ENCODE measurements at places on chromosomes 12 and 14.

DNA sequence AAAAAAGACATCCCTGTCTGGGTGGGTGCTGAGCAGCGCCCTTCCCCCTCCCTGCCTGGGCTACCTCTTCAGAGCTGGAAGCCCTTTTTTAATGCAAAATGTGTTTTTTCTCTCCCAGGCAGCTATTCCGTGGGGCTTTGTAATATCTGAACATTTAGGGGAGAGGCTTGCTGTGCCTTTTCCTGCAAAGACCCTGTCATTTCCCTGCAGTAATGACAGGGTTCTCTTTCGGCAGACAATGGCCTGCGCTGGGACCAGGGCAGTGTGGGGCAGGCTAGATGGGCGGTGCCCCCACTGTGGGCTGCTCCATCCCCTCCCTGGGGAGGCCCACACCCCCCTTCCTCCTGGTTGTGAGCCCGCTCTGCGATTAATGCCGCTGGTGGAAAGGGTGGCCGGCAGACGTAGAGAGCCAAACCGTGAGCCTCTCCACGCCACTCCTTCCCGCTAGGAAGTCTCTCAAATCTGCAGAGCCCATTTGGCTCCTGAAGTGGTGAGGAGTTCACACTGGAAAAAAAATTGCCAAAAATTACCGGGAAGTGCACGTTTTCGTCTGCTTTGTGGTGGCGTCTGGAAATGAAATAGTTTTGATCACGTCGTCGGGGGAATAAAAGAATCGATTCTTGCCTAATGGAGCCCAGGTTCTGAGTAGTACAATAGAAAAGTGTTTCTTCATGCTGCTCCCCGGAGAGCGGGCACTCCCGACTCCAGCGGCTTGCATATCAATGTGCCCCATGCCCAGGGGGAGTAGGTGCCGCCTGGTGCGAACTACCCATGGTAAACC lies 31.5 kb downstream of the KIF26A start:
- DNase-seq, result no peak

GRCh38 chr14:75522224-75522982 lies at the start of gene BATF:
TSS of gene BATF (plus strand) at chr14:75522469. CDS start at chr14:75522683, 214 bp downstream.
- no peak for DNase-seq

DNA sequence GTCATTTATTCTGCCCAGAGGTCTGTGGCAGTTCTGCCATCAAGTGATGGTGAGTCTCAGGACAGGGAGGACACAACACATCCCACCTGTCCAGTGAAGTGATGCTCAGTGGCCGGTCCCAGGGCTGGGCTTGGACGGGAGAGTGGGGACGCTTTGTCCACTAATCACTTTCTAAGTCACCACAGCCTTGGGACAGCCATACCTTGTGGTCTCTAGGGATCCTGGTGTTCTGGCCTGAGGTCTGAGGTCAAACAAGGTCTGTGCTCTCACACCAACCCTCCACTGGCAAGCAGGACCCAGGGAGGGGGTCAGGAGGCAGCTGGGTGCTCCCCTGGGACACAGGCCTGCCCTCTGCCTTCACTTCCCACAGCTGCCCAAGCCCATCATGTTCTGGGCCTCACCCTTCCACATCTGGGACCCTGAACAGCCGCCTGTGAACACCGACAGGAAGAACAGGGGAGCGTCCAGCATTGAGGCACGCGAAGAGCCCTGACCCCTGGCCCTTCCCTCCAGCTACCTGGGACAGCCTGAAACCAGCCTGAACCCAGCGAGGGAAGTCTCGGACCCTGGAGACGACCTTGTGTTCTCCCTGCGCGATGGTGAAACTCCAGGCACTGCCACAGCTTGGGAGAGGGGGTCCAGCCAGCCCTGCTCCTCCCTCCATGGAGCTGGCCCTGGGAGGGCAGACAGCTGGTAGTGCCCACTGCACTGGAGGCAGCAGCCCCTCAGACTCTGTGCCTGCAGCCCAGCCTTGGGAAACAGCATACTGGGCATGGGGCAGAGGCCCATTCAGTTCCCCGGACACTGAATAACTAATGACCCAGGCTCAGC lies 19.7 kb upstream of the GPR132 start:
- no peak for DNase-seq

DNA sequence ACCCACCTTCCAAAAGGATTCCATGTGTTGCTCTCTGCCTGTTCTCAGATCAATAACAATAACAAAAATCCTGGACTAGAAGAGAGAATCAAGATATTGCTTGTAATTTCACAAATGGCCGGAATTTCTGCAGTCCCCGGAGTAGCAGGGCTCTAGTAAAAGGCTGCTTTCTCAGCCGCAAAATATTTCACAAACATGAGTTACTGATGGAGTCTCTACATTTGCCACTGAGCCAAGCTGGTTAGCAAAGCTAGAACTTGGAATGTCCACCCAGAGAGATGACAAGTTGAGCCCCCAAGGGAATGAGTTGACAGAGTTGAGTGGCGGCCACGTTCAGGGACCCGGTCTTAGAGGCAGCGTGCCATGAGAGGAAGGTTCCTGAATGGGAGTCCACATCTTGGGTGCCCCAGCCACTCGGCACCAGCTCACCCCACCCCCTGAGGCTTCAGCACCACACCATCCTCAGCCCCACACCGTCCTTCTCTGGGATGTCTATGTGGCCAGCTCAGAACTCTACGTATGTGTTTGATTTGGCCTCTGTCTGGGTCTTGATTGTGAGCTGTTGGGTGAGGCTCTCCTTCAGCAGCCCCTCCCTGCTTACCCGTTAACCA lies 15.9 kb downstream of the FBLN5 start:
- DNase-seq, result peak; percentile 88

- DNase-seq, result no peak
Observed at GRCh38 chr12:123877968-123878367, 94.7 kb downstream of the CCDC92 start.

DNA sequence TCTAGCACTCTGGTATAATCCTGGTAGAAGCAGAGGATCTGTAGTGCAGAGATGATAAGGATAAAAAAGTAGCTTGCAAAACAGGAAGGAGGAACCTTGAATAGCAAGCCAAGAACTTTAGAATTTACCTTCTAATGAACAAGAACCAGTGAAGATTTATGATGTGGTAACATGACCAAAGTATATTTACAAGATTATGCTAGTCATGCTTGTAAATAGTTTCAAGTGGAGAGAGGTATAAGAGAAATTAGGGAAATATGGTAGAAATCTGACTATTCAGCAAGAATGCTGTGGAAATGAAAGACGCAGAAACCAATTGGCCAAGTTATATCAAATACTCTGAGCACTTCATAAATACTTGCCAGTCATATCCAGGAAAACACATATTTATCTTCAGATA lies 47.8 kb downstream of the ERGIC2 start:
- no peak for DNase-seq

GRCh38 chr12:128644664-128645296 lies 179.0 kb downstream of the SLC15A4 start:
- no peak for DNase-seq

DNA sequence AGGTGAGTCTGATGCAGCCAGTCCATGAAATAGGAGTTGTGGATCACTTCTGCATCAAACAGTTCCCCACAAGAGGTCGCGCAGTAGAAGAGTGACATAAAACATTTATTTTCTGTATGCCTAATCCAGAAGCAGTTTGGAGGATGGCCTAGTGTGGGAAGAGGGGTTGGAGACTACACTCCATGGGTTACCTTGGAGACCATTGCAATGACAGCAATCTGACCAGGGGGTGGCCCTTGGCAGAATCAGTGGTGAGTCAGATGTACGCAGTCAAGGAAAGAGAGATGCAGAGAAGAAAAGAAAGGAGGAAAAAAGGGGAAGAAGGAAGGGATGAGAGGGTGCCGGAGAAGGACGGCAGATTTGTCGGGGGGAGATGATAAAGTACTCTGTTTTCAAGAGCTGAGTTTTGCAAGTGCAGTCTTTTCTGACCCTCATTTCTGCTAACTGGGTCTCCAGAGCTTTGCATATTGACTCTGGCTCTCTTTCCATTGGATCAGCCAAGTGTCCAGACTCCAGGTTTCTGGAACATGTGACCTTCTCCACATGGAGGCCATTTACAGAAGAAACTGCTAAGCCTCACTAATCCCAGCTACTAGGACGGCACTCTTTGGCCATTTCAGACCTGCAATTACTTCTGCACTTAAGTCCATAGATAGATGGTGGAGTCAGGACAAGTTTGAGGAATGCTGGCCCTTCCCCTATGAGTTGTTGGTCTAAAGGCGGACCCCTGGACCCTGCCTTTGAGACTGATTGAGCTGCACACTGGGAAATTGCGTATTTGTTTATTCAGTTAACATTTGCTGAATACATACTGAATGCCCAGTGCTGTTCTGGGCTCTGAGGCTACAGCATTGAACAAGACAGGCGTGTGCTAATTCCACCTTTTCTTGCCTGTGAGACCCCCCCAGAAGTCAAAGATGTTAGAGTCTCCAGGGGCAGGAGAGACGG lies 424.2 kb downstream of the BCL11B start:
- DNase-seq, result no peak

GRCh38 chr14:104598039-104598909 lies 6.3 kb downstream of the TMEM179 start:
- no peak for DNase-seq

GRCh38 chr14:32623300-32624093 lies 294.4 kb downstream of the AKAP6 start:
- DNase-seq, result no peak

- no peak for DNase-seq
Observed at GRCh38 chr12:20585055-20585625, 110.0 kb upstream of the SLCO1C1 start.

GRCh38 chr14:53409969-53410368 lies 256.8 kb upstream of the DDHD1 start:
- no peak for DNase-seq

- no peak for DNase-seq
Observed at GRCh38 chr12:120982659-120983058, 4.3 kb downstream of the HNF1A start.

GRCh38 chr12:16272222-16272621 lies 5.3 kb downstream of the SLC15A5 start:
- DNase-seq, result no peak

GRCh38 chr12:65958456-65958855 lies 134.2 kb downstream of the HMGA2 start:
- DNase-seq, result no peak

DNA sequence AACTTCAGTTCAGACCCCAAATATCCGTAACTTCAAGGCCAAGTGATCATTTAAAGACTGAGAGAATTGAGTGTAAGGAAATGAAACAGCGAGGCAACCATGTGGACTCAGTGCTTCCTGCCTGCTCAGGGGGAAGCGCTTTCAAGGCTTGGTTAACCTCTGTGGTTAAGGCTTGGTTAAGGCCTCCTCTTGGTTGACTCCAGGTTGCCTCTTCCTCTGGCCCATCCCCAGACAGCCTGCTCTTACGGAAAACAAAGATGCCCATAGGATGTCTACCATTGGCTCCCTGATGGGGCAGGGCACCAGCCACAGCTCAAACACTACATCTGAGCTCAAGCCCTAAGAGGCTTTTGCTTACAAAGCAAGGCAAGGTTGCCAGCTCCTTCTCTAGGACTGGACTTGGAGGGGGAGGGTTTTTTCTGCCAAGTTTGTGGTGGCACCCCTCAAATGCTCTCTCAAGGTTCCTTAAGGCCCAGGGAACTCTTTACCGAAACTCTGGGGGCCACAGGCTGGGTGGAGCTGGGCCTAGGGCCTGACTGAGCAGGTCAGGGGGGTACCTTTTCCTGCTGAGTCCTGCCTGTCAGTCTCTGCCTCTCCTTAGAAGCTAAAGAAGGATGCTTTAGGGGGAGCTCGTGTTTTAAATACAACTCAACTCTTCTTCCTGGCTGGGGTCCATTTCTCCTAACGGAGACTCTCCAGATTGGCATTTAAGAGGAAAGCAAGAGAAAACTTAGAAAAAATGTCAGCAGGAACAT lies 13.7 kb downstream of the COL2A1 start:
- no peak for DNase-seq

DNA sequence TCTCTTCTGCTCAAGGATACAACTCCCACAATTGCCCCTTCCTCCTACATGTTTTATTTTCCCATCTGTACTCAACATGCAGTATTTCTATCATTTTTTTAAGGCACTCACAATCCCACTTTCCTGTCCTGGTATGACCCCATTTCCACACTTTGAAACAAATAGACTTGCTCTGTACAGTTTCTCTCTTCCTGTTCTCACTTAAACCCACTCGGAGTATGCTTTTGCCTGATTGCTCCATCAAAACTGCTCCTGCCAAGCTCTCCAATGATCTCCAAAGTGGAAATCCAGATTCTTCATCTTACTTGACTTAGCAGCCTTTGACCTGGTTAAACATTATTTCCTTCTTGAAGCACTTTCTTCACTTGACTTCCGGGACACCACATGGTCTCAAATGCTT lies 384.5 kb downstream of the SEC23A start:
- DNase-seq, result no peak

GRCh38 chr14:34297786-34298520 lies 164.1 kb downstream of the SPTSSA start:
- no peak for DNase-seq

DNA sequence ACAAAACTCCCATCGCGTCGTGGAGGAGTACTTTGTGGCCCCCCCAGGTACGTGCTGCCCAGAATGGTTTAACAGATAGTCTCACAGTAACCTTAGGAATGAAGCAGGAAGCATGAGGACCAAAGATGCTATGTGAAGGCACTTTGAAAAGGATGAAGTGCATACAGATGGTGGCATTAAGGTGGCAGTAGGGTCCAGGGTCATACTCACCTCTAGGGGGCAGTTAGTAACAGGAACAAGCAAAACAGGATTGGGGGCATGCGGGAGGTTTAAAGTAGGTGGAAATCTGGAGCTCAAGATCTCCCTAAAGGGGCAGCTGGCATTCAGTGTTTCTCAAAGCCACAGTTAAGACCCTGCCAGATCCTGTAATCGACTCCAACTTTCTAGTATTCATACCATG lies 10.9 kb downstream of the GATC start:
- no peak for DNase-seq

- DNase-seq, result no peak
Observed at GRCh38 chr12:93448796-93449195, 7.0 kb upstream of the UBE2N start.

DNA sequence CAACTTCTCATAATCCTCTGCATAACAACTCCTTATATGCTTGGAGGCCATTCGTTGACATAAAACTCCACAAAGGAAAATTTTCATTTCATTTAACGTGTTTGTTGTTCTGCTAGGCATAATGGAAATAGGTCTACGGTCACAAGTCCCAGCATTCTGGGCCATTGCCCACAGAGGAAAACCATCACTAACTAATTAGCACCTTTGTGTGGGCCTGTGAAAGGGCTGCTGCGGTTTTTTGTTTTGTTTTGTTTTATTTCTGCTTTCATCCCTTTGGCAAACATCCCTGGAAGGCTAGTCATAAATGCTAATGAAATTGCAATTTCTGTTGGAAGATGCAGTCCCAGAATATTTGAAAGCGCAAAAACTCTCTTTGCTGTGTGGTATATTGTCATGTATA lies 180.3 kb downstream of the RMST start:
- no peak for DNase-seq

GRCh38 chr12:13022851-13023271 lies 21.3 kb upstream of the FAM234B start:
- no peak for DNase-seq

GRCh38 chr14:95683793-95684192 lies 2.4 kb upstream of the TCL1B start:
- no peak for DNase-seq

GRCh38 chr14:101875727-101876554 lies 88.4 kb upstream of the DYNC1H1 start:
- DNase-seq, result no peak

- no peak for DNase-seq
Observed at GRCh38 chr12:3061059-3061458, 16.1 kb upstream of the TSPAN9 start.

All from coronary artery (tissue), 2 donors.